Adrenal gland (tissue), 19 donors: ENCODE measurements at places on chromosomes 16 and 17. TPM values are rescaled to one million over a fixed set of nuclear protein-coding genes. Genes with fewer than 3 reads are reported as not detected.

SLC38A8 gene
- 1.3 TPM for total RNA-seq

KIF19 gene
- total RNA-seq = 0.69 TPM

CORO1A gene
- 21.3 TPM for total RNA-seq

FAM20A gene
- total RNA-seq = 17.7 TPM

NXN gene
- 3.6 TPM for total RNA-seq

NHLRC4 gene
- total RNA-seq = 5.3 TPM

CMTM2 gene
- not detected for total RNA-seq

PRCD gene
- 3.0 TPM for total RNA-seq

ABCA9 gene
- total RNA-seq = 3.9 TPM

NECAB2 gene
- 0.36 TPM for total RNA-seq

DNA sequence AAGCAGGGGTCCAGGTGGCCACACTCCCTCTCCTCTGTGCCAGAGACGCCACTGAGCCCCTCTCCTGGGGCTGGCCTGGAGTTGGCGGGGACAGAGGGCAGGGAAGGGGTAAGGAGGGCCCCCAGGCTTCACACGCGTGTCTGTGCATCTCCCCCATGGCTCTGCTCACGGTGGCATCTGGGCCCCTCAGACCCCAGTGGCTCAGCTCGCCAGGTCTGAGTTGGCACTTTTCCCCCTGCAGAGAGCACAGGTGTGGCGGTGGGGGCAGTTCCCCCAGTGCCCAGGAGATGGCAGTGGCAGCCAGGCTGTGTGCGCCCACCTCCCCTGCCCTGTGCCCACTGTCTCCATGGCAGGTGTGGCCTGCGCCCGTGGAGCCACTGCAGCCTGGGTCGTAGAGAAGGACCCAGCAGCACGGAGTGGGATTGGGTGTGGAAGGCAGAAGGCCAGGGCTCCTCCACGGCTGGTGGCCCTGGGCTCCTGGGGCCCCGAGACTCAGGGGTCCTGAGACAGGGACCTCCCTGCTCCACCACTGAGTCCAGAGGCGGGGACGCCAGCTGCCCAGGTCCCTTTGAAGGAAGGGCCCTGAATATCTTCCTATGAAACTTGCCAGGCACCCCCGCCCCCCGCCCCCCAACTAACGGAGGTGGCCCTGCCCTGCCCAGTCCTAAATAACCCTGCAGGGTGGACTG is 4.3 kb upstream of the APRT start:
- DNase-seq = no peak

- no peak for DNase-seq
Observed at GRCh38 chr16:66847533-66848067, 3.4 kb downstream of the CA7 start.

DNA sequence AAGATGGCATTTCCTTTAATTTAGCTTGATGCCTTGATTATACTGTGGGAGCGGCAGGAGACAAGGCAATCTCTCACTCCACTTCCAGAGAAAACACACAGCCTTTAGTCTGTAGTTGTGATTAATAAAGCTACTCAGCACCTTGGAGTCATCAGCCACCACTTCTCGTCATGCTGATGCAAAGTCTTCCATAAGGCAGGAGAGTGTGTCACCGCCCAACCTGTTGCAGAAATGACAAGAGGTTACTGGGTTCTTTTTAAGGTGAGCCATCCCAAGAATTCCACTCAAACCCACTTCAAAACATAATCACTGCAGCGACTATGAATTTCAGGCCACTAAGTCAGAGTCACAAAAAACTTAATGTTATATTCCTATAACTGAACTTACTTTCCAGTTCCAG is 223.9 kb upstream of the TOX3 start:
- no peak for DNase-seq

GRCh38 chr16:75710344-75710743 is 9.1 kb upstream of the DUXB start:
- no peak for DNase-seq

- no peak for DNase-seq
Observed at GRCh38 chr17:68771867-68772515, 170.8 kb upstream of the FAM20A start.

DNA sequence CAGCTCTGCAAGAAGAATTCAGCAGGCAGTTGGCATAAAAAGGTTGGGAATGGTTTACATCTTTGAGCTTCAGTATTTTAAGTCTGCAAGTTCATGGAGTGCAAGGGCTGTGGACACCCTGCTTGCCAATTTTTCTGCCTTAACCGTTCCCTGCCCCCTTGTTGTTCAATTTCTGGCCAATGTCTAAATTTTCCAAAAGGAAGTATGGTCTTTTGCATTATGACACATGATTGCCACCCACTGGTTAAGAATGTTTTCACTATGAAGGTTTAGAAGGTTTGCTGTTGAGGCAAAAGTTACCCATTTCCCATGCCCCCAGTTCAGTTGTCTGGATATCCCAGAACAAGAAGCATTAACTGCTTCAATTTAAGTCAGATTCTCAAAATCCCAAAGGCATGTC is 441.9 kb downstream of the CDH13 start:
- DNase-seq = no peak

- no peak for DNase-seq
Observed at GRCh38 chr17:46152423-46152822, 40.8 kb downstream of the KANSL1 start.

GRCh38 chr17:54807331-54807730 is 93.3 kb upstream of the TOM1L1 start:
- no peak for DNase-seq

DNA sequence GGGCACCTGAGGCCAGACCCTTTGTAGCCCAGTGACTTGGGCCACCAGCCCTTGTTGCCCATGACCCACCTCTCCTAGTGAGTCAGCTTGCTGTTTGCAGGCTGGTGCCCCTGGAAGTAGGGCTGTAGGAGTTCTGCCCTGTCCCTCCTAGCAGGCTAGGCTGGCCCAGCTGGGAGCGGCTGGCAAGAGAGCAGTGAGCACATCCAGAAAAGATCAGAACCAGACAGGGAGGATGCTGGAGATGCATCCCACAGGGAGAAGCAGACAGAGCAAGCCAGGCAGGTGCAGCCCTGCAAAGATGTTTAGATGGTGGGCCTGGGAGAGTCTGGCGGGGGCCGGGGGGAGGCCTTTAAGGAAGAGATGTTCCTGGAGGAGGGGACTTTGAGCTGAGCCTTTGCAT is 2.4 kb downstream of the SLC5A10 start:
- no peak for DNase-seq

DNA sequence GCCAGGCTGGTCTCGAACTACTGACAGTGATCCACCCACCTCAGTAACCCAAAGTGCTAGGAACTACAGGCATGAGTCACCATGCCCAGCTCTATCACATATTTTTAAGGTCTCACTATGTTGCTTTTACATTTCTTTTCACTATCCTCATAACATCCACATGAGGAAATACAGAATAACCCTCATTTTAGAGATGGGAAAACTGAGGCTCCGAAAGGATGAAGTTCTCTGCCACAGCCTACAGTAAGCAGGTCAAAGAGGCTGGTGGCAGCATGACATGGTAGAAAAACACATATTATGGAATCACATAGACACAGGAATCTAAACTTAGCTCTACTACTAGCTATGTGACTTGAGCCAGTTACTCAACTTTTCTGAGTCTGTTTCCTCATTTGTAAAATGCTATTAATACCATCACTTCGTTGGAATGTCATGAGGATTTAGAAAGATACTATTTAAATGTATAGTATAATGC is 32.2 kb downstream of the APPBP2 start:
- no peak for DNase-seq

- DNase-seq = no peak
Observed at GRCh38 chr16:3771513-3771912, 54.2 kb upstream of the TRAP1 start.

DNA sequence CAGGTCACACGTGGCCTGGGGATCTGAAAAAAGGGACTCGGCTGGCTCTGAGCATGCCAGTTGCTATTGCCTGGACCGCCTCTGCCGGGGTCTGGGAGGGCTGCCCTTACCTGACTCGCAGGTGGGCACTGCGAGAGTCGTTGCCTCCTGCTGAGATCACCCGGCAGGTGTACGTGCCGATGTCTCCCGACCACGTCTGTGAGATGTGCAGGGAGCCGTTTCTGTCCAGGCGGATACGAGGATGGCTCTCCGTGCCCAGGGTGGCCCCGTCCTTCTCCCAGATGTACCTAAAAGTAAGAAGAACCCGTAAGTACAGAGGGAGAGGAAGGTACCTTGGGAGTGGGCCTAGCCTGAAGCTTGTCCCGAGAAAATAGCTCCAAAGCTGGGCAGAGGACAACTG is 112.0 kb upstream of the CDC42EP4 start:
- no peak for DNase-seq

DNA sequence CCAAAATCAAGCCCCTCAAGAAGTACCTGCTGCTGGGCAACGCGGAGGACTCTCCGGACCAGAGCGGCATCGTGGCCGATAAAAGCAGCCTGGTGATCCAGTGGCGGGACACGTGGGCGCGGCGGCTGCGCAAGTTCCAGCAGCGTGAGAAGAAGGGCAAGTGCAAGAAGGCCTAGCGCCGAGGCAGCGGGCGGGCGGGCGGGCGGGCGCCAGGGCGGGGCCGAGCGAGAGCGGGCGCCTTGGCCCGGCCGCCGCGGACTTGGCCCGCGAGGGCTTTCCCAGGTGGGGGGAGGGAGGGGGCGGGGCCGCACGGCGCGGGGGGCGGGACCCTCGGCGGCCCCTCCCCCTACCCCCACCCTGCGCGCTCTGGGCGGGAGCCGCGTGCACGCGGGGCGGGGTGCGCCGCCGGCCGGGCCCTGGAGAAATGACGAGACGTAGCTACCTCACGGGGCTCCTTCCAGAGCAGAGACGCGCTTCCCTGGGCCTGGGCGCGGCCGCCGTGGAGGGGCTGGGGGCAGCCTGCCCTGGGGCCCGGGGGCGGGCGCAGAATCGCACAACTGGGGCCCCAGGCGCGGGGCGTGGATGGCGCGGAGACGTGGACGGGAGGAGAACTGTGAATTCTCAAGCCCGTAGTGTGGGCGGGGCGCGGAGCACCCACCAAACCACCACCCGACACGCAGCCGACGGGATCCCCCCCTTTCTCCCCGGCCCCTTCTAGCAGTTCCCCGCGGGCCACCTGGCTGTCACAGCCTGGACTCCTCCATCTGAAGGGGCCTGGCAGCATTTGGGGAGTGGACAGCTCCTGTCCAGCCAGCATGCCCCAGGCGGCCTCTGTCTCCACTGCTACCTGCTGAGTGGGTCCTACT is 218.7 kb downstream of the NTN1 start:
- peak; percentile 79 for DNase-seq

DNA sequence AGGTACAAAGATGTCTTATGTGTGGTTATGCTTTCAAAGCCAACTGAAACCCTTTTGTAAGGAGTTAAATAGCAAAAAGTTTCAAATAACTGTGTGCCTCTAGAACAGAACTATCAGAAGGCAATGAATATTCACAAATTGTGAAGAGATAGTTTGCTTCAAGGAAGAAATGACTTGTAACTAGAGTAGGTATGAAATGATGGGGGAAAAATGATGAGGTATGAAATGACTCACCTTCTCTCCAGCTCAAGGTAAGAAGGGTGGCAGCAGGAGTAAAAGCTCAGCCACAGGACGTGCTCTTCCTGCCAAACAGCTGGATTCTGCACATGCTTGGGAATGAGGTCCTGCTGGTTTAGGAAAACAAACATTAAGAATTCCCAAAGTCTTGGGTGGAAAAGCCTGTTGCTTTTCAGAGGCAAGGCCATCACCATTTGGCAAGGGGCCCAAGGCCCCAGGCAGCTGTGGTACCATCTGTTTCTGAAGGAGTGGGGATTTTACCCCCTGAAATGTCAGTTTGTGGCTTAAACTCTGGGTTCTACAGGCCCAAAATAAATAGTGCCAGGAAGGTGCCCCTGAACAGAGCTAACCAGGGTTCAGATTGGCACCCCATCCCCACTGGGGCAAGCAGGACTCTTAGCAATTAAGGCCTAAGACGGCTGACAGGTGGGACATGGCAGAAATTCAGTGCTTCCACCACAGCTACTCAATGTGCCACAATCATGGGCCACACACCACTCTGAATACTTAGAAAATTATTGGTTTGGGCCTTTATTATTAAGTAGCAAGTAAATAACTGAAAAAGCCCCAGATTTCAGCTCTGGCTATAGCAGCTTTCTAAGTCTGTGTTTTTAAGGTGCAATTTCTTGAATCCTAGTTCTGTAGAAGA is 13.3 kb downstream of the HERPUD1 start:
- DNase-seq = no peak

GRCh38 chr17:42049834-42050392 is 488 bp downstream of the C17orf113 start:
- no peak for DNase-seq

DNA sequence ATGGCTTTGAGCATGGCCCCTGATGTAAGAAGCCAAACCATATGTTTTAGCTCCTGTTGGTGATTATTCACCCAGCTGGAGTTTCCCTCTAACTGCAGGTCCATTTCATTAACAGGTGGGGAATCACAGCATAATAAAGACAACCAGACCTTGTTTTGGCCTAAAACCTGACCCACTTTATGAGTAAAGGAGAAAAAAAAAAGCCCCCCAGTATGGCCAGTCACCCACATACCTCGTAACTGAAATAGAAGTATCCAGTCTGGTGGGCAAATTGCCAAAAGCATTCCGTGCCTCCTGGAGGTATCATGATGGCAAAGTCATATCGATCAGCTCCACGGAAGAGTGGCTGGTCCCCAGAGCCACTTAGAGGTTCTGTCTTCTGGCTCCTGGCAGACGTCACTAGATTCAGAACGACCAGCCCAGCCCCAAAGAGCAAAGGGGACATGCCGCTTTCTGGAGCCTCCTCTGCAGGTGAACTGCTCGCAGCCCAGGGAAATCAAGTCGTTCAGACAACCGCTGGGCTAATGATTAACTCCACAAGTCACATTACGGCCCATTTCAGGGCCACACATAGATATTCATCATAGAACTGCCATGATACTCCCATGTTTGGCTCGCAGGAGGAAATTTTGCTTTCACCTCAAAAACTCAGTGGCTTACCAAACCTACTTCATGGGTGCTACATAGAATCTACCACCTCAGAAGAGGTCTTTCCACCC is at the start of gene TMED6:
Gene TMED6, minus strand, starts transcription at position 478 of the 719 bp plus-strand sequence. Its CDS starts 33 bp downstream, at position 445.
- DNase-seq = no peak

- peak; percentile 31 for DNase-seq
Observed at GRCh38 chr17:32927724-32928585, at the start of gene TMEM98. Gene TMEM98, plus strand, starts transcription at chr17:32928153. Its CDS starts 3,376 bp downstream, at chr17:32931529.

DNA sequence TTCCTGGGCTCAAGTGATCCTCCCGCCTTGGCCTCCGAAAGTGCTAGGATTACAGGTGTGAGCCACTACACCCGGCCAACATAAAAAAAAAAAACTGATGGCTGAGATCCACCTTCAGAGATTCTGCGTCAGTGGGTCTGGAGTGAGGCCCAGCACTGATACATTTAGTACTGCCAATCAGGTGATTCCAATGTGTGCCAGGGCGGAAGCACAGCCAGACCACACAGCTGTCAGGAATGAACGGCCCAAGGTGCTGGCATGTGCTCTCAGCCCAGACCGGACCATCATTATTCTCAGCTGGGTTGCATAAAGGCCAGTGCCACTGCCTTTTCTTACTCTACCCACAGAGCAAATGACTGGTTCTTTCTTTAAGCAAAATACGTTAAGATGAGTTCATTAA is 1.2 kb upstream of the BCO1 start:
- DNase-seq = no peak

DNA sequence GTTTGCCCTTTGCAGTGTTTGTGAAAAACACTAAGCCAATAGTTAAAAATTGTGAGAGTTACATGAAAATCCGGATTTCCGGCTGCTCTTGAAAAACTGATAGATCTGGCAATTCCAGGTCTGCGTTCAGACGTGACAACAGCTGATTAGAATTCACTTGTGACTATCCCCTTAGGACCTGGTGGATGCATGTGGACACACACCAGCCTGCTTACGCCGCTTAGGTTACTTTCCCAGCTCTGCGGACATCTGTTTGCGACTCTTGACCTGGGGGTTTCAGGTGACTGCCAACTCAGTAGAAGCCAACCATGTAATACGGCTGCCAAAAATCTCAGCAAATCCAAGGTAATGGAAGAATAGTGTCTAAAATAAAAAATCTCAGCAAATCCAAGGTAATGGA is 24.3 kb downstream of the VPS53 start:
- DNase-seq = no peak

- no peak for DNase-seq
Observed at GRCh38 chr17:12579288-12579687, 86.4 kb upstream of the MYOCD start.
